T-cell (primary cell): ENCODE measurements at places on chromosomes 4 and X. TPM values are rescaled to one million over a fixed set of nuclear protein-coding genes. Genes with fewer than 3 reads are reported as not detected.

Gene TMEM150C
- 0.13 TPM for total RNA-seq

Gene DUSP9
- not detected for total RNA-seq

DNA sequence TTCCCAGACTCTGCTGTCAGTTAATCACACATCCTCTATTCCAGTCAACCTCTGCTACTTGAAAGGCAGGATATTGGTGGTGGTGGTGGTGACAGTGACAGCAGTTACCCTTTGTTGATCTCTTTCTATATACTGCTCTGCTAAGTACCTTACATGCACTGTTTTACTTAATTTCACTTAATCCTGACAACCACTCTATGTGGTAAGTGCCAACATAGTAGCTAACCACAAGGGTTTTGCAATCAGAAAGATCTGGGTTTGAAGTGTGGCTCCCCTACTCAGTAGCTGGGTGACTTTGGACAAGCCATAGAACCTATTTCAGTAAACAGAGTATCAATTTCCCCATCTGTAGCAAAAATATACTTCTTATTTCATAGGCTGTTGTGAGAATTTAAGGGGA, 24.2 kb upstream of the F9 start:
- no peaks in the 10 kb centered on the region for H3K36me3 ChIP-seq
- H3K4me1 ChIP-seq: no peaks in the 10 kb centered on the region
- no peak for DNase-seq
- no peak overlapping the region for H3K27ac ChIP-seq
- H3K4me3 ChIP-seq: no peak overlapping the region
- no peaks in the 10 kb centered on the region for H3K27me3 ChIP-seq

DNA sequence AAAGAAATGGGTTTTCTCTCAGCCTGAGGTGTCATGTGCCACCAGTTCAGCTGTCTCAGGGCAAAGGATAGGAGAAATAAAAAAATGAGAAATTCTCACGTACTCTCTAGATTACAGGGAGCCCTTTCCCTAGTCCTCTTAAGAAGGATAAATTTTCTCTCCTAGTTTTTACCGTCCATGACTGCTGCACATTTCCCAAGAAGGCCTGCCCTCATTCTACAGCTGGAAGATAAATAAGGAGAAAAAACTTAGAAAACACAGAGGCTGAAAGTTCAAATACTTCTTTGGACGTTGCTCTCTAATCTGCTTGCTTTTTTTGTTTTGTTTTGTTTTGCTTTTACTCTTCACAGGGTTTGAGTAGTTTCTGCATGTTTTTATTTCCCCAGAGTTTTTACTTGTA, 211.9 kb downstream of the DCAF12L2 start:
- H3K36me3 ChIP-seq: no peaks in the 10 kb centered on the region
- H3K27ac ChIP-seq: no peak overlapping the region
- H3K27me3 ChIP-seq: no peaks in the 10 kb centered on the region
- no peak for DNase-seq
- no peaks in the 10 kb centered on the region for H3K4me1 ChIP-seq

- H3K36me3 ChIP-seq: no peaks in the 10 kb centered on the region
- no peak for DNase-seq
- no peaks in the 10 kb centered on the region for H3K4me1 ChIP-seq
- no peak overlapping the region for H3K4me3 ChIP-seq
These were observed 10.2 kb downstream of the PDGFC start for GRCh38 chr4:156961196-156962057.

GRCh38 chrX:132716006-132716405, 227.2 kb upstream of the MBNL3 start:
- no peak for DNase-seq
- no peaks in the 10 kb centered on the region for H3K36me3 ChIP-seq
- H3K27ac ChIP-seq: no peak overlapping the region
- no peak overlapping the region for H3K4me3 ChIP-seq
- H3K27me3 ChIP-seq: no peaks in the 10 kb centered on the region
